ENCODE measurements at places on chromosomes 12 and 14.

GRCh38 chr14:99809859-99810558 is 16.8 kb downstream of the EML1 start:
- no peak for DNase-seq

DNA sequence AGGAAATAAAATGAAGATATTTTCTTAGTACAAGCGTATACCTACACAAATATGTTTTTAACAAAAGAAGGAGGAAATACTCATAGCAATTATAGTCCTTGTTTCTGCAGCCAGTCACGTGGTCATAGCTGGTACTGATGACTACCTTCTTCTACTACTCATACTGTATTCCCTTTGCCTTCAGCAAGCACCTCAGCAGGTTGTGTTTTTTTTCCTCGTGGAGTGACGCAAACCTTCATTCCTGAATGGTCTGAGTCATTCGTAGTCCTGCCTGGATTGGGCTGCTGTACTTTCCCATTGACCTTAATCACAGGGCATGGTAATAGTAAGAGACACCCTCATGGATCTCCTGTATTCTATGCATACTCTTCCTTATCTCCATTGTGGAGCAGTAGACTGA is 25.7 kb upstream of the SLC16A7 start:
- no peak for DNase-seq

- DNase-seq, result no peak
Observed at GRCh38 chr12:114248527-114248926, 157.4 kb downstream of the TBX5 start.

GRCh38 chr12:2791089-2791488 is 3.7 kb upstream of the FKBP4 start:
- DNase-seq, result no peak

- no peak for DNase-seq
Observed at GRCh38 chr12:96334502-96334901, 65.7 kb downstream of the CDK17 start.

- no peak for DNase-seq
Observed at GRCh38 chr12:24697769-24698168, 251.1 kb downstream of the BCAT1 start.

- no peak for DNase-seq
Observed at GRCh38 chr14:56202256-56202655, 84.0 kb downstream of the PELI2 start.

DNA sequence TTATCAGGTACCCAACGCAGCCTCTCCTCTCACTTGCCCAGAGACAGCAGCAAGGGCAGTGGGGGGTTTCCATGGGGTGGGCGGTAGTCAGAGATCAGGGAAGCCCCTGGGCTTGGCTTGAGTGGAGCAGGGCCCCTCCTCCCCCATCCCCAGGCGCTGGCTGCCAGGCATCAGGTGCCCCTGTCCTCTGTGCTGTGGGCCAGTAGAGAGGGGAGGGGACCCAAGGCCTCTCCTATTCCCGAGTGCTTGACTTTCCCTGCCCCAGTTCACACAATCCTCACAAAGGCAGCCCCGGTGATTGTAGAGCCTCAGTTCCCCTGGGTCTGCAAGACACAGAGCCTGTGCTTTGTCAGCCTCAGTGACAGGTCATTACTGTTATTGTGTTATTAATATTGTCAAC is 57.7 kb downstream of the MVK start:
- DNase-seq, result no peak

DNA sequence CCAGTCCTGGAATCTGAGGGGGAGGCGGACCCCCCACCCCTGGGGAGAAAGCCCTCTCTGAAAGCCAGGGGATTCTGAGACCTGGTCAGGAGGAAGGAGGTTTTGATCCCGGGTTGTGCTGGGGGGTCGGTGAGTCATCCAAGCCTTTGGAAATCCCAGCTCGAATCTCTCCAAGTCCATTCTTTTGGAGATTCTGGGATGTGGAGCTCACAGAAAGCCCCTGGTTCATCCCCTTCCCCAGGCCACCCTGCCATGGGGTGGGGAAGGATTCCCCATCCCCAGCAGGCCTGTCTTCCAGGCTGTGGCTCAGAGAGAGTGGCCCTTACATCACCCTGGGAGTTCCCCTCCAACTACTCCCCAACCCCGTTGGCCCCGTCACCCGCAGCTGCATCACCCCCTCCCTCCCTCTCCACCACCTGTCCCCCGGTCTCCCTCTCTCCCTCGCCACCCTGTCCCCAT is 14.3 kb downstream of the EXOC3L4 start:
- no peak for DNase-seq

DNA sequence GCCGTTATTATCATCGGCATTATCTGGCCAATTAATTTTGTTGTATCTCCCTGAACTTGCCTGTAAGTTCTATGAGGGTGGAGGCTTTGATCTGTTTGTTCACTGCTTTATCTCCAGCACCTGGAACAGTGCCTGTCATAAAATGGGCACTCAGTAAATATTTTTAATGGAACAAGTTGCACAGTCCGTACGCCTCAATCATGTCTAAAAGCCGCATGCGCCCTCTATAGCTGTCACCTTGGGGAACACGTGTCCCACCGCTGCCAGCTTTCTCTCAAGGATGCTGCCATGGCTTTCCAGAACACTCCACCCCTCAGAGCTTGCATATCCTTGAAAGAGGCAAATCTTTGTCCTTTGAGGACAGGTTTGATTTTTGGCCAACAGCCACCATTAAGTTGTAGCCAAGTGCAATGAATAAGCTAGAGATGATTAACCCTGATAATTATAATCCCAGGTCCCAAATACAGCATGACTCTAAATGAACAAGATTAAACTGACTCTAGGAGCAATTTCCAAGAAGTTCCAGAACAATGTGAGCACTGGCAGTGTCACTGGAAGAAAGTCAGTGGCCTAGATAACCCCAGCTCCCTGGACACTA is 55.1 kb downstream of the ERH start:
- DNase-seq, result no peak

DNA sequence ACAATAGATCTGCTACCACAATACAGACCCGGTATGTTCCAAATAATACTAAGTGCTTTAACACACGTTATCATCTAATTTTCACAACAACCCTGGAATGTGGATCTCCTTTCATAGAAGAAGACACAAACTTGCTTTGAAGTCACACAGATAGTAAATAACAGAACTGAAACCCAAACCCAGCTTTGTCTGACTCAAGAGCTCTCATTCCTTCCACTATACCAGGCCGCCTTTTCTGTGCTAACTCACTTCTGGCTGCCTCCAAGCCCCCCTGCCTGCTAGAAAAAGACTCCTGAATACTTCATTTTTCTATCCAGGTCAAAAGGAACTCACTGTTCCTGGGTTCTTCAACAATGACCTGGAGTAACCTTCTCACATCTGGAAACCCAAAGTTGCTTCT is 37.8 kb downstream of the PRPF40B start:
- DNase-seq, result no peak

- no peak for DNase-seq
Observed at GRCh38 chr14:96160913-96161310, 43.7 kb upstream of the BDKRB2 start.

DNA sequence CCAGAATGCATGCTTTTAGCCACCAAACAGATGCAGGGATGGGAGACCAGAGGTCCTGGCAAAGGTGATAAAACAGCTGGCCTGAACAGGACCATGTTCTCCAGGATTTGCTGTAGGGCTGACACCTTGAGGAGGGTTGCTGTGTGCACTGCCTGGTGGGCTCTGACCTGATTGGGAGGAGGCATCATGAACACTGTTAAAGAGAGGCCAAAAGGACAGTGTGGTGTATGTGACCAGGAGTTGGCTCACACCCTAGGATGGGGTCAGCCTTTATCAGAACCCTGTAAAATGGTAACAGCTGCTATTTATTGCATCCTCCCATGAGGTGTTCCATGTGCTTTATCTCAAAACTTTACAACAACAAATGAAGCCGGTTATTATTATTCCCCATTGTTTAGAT is 8.8 kb downstream of the SYNDIG1L start:
- DNase-seq, result no peak

DNA sequence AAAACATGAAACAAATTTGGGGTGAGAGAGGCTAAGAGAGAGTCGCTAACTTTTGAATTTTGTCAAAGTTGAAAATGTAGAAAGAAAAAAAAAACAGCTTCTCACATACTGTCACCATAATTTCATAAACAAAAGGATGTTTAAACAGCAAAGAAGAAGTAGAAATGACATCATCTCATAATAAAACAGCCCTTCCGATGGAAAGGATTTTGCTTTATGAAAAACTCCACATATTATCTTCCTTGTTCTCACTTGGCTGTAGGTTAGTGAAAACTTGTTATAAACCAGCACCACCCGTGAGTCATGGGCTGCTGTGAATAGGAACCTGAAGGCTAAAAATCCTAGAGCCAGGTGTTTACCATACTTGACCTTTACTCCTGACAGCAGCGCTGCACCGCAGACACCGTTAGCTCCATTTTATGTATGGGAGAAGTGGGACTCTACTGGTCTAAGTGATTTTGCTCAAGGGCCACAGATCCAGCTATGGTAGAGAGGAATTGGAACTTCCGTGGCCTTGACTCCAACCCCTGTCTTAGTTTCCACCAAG is 63.0 kb upstream of the VRK1 start:
- DNase-seq, result no peak

GRCh38 chr14:72663956-72664650 is 229.8 kb downstream of the DPF3 start:
- no peak for DNase-seq

DNA sequence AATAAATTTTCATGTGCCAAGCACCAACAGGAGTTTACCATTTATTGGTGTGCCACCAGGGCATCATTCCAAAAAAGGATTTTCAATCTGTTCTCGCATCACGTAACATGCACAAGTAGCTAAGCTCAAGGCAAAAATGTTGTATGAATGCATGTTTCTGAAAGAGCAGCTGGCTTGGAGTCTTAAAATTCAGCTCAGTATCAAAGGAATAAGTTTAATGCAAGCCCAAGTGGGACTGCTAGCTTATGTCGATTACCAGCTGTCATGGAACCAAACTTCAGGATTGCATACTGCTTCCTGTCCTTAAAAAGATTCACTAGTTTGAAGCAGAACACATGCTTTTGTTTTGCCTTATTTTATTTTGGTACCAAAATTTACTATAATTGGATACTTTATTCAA is 437.0 kb downstream of the FSCB start:
- no peak for DNase-seq

DNA sequence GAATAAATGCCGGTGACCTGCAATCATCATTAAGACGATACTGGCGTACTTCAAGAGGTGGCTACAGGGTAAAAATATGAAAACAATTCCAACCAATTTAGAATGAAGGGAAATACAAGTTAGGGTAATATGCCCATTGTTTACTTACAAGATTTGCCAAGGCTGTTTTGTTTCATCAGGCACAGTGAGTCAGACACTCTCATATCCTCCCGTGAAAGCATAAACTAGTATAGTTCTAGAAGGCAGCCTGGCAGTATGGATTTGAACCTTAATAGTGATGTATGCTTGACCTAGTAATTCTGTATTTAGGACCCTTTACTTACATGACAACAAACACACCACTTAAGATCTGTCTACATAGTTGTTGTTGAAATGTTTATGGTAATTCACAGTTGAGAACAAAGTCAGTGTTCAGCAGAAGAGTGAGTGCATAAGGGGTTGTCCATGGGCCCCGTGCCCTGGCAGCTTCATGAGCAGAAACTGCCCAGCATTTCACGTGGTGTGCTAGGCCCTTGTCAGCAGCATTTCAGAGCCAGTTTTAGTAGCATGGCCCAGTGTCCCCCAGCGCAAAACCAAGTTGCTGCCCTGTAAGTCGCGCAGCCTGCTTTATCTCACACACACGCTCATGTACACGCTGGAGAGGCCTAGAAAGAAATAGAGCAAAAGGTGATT is 80.8 kb downstream of the EP400 start:
- no peak for DNase-seq

- no peak for DNase-seq
Observed at GRCh38 chr12:68641138-68641537, 30.4 kb downstream of the RAP1B start.

DNA sequence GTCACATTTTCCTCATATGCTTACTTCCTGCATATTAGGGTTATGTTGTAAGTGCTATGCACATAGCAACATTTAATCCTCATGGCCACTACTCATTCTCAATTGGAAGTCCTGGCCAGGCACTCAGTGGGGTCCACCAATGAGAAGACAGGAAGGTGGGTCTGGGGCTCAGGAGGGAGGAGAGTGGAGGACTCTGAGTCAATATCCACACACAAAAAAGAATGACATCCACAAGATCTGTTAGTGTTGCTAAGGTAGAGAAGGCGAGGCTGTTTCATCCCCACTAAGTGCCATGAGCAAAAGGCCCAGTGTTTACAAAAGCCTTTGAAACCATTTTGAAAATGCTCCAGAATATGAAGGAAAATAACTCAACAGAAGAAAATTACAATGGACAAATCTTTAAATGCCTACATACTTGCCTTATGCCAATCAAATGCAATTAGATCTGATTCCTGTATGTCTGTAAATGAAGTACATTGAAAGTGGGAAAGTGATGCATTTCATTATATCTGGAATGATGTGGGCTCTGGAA is 53.9 kb downstream of the EID3 start:
- DNase-seq, result no peak

DNA sequence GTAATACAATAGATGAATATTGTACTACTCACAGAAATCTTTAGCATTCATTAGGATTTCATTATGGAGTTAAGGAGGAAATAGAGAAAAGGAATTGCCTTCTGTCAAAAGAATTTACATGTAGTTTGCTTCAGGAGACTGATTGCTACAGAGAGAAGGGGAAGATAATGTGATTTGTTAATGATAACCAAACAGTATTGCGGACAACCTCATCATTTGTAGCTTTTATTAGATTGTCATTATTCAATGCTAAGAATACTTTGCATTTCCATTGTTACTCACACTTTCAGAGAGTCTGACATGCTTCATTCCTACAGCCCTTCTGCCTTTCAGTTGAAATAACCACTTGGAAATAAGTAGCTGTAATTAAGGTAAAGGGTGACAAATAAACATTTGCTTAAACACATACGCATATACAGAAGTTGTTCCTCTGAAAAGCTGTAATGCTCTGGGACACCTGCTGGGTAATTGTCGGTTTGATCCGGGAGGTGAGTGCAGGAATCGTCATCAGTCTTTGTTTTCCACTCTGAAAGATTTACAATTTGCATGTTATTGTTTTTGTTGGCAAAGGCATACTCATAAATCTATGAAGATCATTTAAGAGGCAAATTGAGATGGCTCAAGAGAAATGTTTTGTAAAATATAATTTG is 600.2 kb downstream of the TRHDE start:
- DNase-seq, result no peak

Data from right kidney (tissue), 9 donors.